ENCODE measurements at places on chromosomes 4 and X.
A peak's percentile ranks its signal among the peaks of the same experiment; 100 is the strongest.

- no peak for DNase-seq
These were observed 58.6 kb upstream of the DCTD start for GRCh38 chr4:182975806-182976205.

DNA sequence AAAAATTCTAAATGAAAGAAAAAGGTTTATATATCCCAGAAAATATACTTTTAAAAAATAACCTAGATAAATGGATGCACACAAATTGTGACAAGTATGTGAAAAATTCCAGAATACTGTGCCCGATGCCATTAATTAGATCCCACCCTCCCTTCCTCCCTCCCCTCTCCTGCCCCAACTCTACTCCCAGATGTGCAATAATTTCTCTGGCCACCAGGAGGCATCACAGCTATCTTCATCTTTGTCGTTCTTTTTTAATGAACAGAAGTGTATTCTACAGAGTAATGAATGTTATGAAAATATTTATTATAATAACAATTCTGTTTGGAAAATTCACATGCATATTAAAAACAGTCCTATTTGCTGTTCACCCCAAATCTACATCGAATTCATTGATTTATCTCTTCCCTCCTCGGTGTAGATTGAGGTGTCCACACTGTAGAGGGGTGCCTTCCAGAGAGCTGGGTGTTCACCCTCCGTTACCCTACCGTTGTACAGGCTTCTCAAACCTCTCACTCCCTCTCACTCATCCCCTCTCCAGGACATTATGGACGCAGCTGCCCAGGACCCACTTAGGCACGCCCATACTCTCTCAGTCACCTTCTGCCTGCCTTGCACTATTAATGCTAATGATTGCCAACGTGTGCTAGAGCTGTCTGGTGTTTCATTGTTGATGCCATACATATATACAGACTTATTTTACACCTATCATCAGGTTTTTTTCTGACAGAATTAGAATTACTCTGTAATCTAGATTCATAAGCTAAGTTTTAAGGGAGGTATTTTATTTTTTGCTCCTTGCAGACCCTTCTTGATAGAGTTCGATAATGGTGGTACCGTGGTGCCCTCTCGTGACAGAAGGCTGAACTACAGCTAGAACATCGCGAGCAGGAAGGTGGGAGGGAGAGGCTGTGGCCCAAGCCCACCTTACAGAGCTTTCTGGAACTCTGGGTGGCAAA is 14.1 kb downstream of the RAB40AL start:
- peak; percentile 10 for DNase-seq

DNA sequence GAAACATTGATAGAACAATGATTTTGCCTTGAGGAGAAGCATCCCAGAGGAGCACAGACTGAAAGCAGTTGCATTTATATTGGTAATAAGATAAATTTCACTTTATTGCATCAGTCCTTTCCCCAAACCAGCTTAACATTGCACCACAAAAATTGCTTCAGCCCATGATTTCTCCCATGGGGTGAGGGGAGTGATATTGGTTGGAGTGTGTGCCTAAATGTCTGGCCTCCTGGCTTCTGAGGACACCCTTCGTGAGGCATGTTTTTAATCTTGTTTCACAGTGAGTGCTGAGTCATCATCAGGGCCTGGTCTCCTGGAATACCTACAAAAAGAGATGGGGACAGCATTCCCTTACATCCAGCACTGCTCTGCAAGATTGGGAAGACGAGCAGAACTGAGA is 487.9 kb downstream of the C4orf33 start:
- no peak for DNase-seq

- DNase-seq: no peak
These were observed 39.7 kb downstream of the IRS4 start for GRCh38 chrX:108696690-108697089.

- DNase-seq: no peak
These were observed 4.8 kb upstream of the IGFBP7 start for GRCh38 chr4:57114973-57115372.

Measured in COR-L47 (cell line).